Activated CD4-positive, alpha-beta T cell treated with anti-CD3 and anti-CD28 coated beads, Interleukin-2, amount 50 U/mL, for 1 hour (primary cell): ENCODE measurements at places on chromosomes 1 and 21.

DNA sequence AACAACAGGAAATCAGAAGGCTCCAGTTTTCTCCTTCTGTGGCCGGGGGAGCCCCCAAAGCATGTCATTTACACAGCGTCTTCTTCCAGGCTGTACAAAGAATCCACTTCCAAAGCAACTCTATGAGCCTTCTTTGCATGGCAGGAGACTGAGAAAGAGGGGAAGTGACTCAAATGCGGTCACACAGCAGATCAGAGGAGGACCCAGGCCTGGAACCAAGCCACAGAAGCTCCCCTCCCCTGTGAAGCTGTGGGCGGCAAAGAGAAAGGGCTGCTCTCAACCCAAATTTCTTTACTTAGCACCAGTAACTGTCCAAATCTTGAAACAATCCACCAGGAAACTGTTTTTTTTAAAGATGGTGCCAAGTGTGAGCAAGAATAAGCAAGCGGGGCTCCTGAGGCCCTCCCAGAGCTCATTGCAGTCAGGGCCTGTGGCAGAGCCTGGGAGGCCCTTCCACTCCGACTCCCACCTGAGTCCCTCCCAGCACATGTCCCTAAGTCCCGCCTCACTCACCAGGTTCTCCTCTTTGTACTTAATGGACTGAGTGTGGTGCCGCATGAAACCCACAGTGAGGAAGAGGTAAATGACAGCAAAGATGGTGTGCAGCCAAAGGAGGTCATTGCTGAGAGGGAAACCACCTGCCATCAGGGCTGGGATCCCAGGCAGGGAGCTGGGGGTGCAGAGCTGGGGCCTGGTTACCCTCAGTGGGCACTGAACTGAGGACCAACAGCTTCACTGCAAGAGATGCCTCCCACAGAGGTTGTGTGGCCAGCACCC, 15.9 kb downstream of the TMEM63A start:
- peak; percentile 66 for DNase-seq

DNA sequence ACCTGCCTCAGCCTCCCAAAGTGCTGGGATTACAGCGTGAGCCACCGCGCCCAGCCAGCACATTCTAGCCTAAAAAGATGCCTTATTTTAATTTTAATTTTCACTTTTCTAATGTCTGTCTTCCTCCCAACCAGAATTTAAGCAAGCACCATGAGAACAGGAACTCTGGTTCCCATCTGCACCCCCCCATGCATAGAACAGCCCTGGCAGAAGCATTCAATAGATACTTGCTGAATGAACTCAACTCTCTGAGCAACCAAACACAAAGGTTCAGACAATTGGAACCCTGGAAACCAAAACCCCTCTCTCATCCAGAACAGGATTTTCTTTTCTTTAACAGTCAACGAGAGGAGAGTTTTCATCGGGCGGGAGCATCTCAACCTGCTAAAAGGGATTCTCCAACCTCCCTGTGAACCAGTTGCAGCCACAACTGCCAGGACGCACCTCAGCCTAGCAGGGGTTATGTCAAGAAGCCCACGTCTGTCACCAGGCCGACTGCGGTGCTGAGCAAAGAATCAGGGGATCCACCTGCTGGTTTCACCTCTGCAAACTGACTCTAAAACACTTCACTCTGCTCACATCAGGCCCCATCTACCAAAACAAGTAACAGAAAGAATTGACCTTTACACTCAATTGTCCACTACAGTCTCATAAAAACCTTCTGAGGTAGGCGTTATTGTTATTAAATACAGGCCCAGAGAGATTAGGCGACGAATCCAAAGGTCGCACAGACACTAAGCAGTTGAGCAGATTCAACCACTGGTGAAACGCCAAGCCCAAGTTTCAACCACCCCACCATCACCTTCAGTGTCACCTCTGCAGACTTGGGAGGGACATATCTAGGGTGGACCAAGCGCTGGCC, 1.7 kb downstream of the KIAA2013 start:
- DNase-seq, result no peak

GRCh38 chr1:33516891-33517567, 44.6 kb downstream of the ZSCAN20 start:
- DNase-seq, result no peak

DNA sequence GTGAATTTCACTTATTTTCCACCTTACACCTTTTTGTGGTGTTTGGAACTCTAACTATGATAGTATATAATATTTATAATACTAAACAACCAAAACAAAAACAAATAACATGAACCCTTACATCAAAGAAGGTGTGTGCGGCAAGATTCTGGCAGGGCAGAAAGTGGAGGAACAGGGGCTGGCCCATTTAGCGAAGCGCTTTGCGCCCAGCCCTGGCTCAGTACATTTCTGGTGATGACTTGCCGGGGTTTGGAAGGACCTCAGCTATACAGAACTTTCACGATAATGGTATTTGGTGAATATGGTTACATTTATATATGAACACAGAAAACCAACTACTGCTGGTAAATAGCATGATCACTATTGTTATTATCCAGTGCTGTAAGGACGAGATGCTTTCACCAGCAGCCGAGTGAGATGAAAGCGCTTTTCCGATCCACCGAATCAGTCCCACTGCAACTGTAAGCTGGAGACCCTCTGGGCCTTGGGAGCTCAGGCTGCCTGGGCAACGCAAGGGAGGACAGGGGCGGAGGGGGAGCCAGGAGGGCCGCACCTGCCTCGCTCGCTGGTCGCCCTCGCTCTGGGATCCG, 63.9 kb downstream of the CD247 start:
- DNase-seq, result no peak

GRCh38 chr21:46038871-46039397, 57.4 kb downstream of the COL6A1 start:
- DNase-seq, result no peak
